NT2/D1 (cell line): ENCODE measurements at places on chromosomes 7 and 10.
A peak's percentile ranks its signal among the peaks of the same experiment; 100 is the strongest.

DNA sequence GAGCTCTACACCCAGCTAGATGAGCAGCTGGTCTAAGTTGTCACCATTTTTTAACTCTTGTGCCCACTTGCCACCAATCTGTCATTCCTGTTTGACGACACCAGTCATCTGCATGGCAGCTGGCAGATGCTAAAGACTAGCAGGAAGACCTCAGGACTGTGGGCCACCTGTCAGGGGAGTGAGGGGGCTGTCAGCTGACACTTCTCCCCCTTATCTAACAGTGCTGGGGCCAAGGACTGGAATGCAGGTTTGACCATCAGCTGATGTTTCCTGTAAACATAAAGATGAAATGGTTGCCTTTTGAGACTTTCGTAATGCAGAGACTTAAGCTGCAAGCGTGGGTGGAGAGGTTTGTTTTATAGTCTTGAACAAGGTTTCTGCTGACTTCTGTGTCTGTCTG lies 93.5 kb downstream of the WNT2 start:
- DNase-seq = no peak

DNA sequence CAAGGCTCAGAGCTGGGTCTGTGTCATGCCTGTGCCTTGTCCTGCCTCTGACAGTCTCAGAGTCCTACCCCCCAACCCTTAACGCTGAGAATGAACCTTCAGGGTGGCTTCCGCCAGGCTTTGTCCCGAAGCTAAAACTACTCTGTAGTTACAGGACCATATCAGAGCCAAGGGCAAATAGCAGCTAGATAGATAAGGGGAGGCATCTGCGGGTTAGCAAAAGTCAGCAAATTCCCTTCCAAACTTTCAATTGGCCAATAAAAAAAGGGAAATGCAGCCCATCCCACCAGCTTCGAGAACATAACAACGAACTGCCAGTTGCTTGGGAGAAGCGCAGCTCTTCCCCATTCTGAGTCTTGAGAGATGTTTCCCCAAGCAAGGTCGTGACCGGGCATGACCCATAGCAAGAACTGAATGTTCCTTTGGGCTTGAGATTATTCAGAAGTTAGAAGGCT lies 17.7 kb downstream of the CCL24 start:
- DNase-seq = no peak

GRCh38 chr10:62491597-62491996 lies 117.4 kb downstream of the ZNF365 start:
- no peak for DNase-seq

DNA sequence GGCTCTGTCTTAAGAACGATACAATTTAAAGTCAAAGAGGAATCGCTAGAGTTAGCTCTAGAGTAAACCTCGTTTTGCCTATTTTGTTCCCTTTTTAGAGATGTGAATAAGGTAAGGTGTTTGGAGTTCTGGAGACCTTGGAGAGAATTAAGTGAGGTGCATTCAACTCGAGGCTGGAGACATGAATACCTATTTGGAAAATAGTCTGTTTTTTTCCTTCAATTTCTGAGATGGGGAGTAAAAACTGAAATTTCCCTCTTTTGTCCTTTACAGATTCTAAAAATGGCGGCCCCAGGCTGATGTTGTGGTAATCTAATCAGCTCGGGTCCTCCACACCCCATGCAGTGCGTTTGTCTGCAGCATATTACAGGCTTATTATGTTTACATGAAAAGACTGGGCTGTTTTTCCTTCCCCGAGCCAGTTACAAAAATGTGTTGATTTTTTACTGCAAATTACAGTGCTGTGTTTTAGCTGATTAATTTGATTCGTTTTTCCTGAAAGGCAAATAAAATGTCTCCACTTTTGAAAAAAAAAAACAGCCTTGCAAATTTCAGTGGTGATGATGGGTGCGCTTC lies 1.5 kb downstream of the KMT2E start:
- no peak for DNase-seq

DNA sequence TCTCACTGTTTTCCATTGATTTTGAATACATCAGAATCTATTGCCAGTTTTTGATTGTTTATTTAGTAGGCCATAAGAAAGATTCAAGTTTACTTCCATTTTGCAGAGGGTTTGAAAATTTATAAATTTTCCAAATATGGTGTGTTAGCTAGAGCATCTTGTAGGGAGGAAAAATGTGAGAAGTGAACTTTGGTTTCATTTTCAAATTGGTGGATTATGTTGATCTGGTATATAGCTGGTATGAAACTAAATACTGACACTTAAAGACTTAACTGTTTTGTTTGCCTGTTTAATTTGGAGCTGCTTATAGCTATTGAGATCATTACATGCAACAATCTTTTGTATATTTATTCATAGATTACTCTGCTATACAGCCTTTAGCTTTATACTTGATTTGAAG lies 108.1 kb downstream of the ADAM22 start:
- no peak for DNase-seq

DNA sequence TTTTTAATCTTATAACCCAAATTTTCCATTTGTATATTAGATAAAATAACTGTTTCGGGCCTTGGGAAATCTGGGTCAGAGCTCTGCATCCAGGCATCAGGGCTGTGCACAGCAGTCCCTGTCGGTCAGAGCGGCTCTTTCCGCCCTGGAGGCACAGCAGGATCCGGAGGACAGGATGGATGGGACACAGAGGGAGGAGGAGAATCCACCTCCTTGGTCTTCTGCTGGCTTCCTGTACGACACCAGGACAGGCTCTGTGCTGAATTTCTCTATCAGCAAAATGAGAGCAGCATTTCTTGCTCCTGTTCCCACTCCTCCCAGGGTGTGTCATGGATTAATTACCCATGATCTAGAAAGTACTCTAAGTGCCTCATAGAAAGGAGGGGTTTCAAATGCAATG lies 254.9 kb downstream of the SKAP2 start:
- no peak for DNase-seq

- DNase-seq = no peak
Measured at GRCh38 chr10:99421233-99421739, 9.1 kb downstream of the GOT1 start.

DNA sequence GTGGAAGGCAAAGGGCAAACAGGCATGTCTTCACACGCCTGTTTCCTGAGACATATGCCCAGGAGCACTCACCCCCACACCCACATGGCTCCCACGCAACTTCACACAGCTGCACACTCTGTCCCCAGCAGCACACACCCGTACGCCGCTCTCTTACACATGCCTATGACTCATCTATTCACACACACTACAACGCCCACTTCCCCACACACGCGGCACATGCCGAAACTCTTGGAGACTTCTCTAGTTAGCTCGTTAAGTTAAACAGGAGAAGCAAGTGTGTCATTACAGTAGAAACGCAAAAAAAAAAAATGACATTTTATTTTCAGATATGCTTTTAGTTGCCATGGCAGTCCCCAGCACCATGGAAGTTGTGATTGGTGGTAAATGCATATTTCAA lies 6.7 kb downstream of the CALN1 start:
- no peak for DNase-seq

DNA sequence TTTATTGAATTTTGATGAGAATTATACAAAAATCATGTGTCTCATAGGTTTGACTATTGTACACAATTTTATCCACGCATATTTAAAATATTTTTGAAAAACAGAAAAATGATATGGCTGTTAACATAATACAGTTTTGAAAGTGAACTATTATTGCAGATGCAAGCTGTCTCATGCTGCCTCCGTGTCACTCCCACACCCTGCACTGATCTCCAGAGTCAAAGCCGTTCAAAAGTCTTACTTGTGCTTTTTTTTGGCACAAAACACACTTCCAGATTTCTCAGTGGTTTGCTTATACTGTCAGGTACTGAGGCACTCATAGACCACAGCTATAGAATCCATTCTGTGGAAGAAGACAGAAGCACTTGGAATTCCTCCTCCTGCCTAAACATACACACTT lies 243.1 kb upstream of the ADARB2 start:
- no peak for DNase-seq

- no peak for DNase-seq
Measured at GRCh38 chr10:57963546-57963945, 304.1 kb downstream of the IPMK start.

- DNase-seq = no peak
Measured at GRCh38 chr7:156496865-156497264, 143.7 kb upstream of the RNF32 start.

DNA sequence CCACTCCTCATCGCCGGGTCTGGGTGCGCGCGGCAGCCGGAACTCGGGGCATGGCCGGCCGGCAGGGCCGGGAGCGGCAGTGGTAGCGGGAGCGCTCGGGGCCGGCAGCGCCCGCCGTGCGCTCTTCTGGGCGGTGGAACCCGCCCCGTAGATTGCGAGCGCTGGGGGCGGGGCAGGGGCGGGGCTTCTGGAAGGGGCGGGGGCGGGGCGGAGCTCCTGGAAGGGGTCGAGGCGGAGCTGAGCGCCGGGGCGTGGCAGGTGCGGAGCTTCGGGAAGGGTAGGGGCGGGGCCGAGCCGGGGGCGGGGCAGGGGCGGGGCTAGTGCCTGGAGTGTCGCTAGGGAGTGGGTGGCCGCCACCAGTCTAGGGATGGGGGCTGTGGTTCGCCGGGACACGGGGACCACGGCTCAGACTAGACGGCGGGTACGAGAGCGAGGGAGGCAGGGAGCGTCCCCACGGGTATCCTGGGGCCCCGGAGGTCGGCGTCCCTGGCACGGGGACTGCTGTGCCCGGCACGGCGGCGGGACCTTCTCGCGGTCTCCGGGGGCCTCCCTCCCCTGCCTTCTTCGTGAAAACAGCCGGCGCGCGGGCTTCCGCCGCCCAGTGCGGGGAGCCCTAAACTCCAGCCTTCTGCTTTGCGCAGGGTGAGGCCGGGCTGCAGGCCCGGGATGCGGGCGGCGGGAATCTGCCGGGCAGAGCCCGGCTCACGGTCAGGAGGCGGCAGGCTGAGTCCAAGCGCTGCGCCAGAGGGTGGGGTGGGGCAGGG lies at the start of gene STK32C:
TSS of gene STK32C (minus strand) at position 128 of the 764 bp plus-strand sequence. CDS start at position 11, 117 bp downstream.
- peak; percentile 56 for DNase-seq

GRCh38 chr10:12914111-12914510 lies 87.4 kb downstream of the CCDC3 start:
- no peak for DNase-seq

DNA sequence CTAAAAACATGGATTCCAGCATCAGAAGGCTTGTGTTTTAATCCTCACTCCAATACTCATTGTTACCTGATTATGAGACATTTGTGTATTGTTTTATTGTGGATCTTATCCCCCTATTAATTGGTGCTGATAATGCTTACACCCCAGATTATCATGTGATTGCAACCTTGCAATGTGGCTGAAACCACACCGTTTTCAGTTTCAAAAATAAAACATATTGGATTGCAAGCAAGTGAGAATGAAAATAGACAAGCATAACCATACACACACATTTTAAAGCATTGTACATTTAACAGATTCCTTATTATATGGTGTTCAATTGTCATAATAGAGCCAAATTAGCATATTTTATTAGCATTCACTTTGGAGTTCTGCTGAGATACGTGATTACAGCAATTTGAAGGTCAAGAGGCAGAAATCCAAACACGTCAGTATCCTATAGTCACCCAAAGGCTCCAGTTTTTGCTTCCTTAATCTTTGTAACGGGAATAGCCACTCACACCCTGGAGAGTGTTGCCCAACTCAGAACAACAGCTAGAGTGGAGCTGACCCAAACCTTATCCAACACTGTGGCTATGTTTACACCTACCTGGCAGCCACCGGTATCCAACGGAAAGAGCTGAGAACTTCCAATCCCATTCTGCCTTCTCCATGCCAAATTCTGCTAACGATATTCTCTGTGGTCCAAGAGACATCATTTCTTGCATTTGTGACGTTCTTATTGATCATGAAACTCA lies 317.1 kb upstream of the KLF6 start:
- no peak for DNase-seq

- no peak for DNase-seq
Measured at GRCh38 chr7:32206987-32207386, 136.8 kb upstream of the PDE1C start.

- DNase-seq = no peak
Measured at GRCh38 chr7:68929781-68930261, 668.5 kb upstream of the AUTS2 start.

GRCh38 chr10:22017283-22018020 lies 13.9 kb upstream of the DNAJC1 start:
- DNase-seq = no peak

- no peak for DNase-seq
Measured at GRCh38 chr7:154474903-154475520, 422.8 kb downstream of the DPP6 start.

DNA sequence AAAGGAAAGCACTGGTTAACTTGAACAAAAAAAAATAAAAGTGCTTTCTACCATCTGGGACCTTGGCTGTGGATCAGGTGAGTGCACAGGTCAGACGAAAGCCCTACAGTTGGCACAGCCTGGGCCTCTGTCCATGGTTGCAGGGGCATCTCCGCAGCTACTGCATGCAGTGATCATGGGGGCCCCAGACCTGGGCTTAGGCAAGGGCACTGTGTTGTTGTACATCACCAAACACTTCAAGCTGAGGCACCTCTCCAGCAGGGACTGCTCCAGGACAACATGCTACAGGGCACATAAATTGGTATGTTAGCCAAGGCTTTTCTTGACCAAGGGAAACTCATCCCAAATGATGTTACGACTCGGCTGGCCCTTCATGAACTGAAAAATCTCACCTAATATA lies 23.5 kb downstream of the KLHL7 start:
- no peak for DNase-seq

DNA sequence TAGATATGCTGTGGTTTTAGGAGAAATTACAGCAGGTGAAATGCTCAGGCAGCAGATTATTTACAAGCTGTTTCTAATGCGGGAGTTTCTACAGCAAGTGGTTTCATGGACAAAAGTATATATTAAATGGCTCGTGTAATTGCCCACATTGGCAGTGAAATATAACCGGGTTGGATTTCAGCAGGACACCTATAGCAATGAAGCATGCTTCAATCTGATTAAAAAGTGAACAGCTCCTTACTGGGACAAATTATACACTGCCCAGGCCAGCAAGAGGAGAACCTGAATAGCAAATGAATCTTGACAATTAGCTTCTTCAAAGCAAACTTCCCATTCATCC lies 35.2 kb upstream of the LYZL1 start:
- no peak for DNase-seq

GRCh38 chr10:64750672-64751071 lies 1229.5 kb downstream of the REEP3 start:
- DNase-seq = no peak

- DNase-seq = no peak
Measured at GRCh38 chr10:51881213-51881612, 181.8 kb upstream of the CSTF2T start.

DNA sequence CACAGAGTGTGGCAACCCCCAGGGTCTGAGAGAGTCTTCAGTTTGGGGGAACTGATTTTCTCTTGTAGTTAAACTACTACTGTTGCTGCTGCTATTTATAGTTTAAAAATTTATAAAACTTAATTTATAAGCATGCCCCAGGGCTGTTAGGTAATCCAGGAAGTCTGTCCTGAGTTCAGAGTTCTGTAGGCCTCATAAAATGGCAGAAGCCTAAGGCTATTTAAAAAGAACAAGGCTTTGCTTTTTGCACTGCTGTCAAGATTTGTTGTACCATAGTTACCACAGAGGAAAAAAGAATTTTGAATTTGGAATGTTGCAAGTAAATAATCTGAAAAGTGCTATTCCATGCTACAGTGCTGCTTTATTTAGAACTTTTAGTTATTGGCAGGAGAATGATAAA lies 66.1 kb downstream of the AGK start:
- no peak for DNase-seq

GRCh38 chr7:9981742-9982349 lies 991.8 kb upstream of the PHF14 start:
- DNase-seq = no peak

GRCh38 chr10:127044186-127044585 lies 139.0 kb downstream of the DOCK1 start:
- no peak for DNase-seq

GRCh38 chr10:99374972-99375371 lies 45.8 kb downstream of the CNNM1 start:
- no peak for DNase-seq
